PC-9 (cell line): ENCODE measurements at places on chromosomes 12 and 14. TPM values are rescaled to one million over a fixed set of nuclear protein-coding genes. Genes with fewer than 3 reads are reported as not detected.
A peak's percentile ranks its signal among the peaks of the same experiment; 100 is the strongest.

Gene CCDC197
- total RNA-seq: not detected in 2 replicates

Gene EGLN3
- 22.6 and 23.6 TPM in 2 replicates for total RNA-seq

Gene LRTM2
- not detected in 2 replicates for total RNA-seq

Gene SLC5A8
- total RNA-seq: not detected in 2 replicates

Gene TEX52
- total RNA-seq: not detected in 2 replicates

Gene COX8C
- not detected in 2 replicates for total RNA-seq

Gene GYS2
- total RNA-seq: not detected in 2 replicates

GRCh38 chr14:61488417-61489401 lies 167.3 kb downstream of the PRKCH start:
- no peak for DNase-seq
- H3K36me3 ChIP-seq: peaks cover 23% of the 10 kb centered on the region; the same call in 1 of the 2 replicates
- no peak overlapping the region for H3K4me3 ChIP-seq
- no peaks in the 10 kb centered on the region for H3K27me3 ChIP-seq
- peaks cover 46% of the 10 kb centered on the region for H3K4me1 ChIP-seq

GRCh38 chr12:50725011-50725942 lies 38.6 kb upstream of the ATF1 start:
- H3K27ac ChIP-seq: no peak overlapping the region
- H3K4me3 ChIP-seq: no peak overlapping the region
- H3K36me3 ChIP-seq: peaks cover 45% of the 10 kb centered on the region
- DNase-seq: no peak

DNA sequence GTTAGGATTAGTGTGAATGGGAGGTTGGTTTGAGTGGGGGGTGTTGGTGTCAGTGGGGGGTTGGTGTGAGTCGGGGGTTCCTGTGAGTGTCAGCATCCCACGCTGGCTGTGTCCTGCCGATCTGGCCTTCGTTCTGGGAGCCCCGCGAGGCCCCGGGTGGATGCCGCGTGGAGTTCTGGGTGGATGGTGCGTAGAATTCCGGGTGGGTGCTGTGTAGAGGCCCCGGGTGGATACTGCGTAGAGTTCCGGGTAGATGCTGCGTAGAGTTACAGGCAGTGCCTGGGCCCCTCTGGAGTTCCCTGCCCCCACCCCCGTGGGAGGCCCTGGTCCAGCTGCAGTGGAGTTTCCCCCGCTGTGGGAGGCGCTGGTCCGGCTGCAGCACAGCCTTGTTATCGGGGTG lies 8.7 kb downstream of the NOC4L start:
- H3K4me3 ChIP-seq: no peak overlapping the region
- H3K27me3 ChIP-seq: no peaks in the 10 kb centered on the region
- no peaks in the 10 kb centered on the region for H3K4me1 ChIP-seq
- DNase-seq: no peak

GRCh38 chr14:88270776-88271175 lies 52.3 kb downstream of the KCNK10 start:
- DNase-seq: no peak
- H3K36me3 ChIP-seq: no peaks in the 10 kb centered on the region
- H3K27ac ChIP-seq: no peak overlapping the region
- H3K4me1 ChIP-seq: no peaks in the 10 kb centered on the region

GRCh38 chr12:43914923-43915468 lies 79.1 kb downstream of the TMEM117 start:
- DNase-seq: no peak
- no peaks in the 10 kb centered on the region for H3K36me3 ChIP-seq
- H3K4me3 ChIP-seq: no peak overlapping the region
- H3K27me3 ChIP-seq: no peaks in the 10 kb centered on the region
- no peaks in the 10 kb centered on the region for H3K4me1 ChIP-seq

DNA sequence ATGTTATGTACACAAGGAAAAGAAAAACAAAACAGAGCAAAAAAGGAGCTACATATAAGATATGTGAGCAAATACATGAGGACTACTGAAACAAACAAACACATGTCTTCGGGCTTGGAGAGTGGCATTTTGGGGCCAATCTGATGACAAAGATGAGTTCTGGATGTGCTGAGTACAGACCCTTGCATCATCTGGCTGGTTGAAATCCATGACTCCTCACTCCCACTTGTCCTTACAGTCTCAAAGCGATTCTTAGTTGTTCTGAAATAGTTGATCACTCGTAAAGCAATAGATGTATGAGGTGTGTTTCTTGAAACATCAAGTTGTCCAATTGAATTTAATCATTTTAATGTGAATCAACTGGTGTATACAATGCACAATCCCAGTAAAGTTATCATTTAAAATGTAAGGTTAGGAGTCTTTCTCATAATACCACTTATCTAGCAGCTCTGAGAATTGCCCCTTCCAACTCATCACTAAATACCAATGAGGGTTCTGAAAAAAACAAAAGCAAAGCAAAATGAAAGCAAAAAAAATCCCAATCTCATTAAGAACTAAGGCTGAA lies 136.9 kb downstream of the ITPR2 start:
- DNase-seq: no peak
- no peak overlapping the region for H3K27ac ChIP-seq
- no peak overlapping the region for H3K4me3 ChIP-seq
- no peaks in the 10 kb centered on the region for H3K27me3 ChIP-seq
- H3K36me3 ChIP-seq: no peaks in the 10 kb centered on the region

DNA sequence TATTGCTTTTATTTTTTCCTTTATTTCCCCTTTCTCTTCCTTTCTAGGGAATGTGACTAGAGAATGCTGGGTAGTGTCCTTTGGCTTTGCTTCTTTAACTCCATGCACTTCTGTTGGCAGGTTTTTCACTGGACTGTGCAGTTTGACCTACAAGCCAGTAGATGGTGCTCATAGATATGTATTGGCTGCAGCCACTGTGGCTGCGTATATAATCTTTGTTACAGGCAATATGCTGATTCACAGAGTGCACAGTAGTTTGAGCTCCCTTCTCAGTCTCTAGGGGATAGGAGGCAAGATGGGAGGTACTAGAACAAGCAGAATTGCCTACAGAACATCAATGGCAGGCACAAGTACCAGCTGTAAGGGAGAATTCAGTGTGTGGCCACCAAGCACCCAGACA lies 503.5 kb downstream of the LRFN5 start:
- H3K27me3 ChIP-seq: no peaks in the 10 kb centered on the region
- DNase-seq: no peak
- H3K36me3 ChIP-seq: no peaks in the 10 kb centered on the region
- H3K27ac ChIP-seq: no peak overlapping the region
- H3K4me3 ChIP-seq: no peak overlapping the region
- no peaks in the 10 kb centered on the region for H3K4me1 ChIP-seq

GRCh38 chr12:12398026-12398859 lies 41.4 kb downstream of the BORCS5 start:
- peak overlapping the region; percentile 51 for H3K27ac ChIP-seq
- peak; percentile 35 for DNase-seq
- H3K36me3 ChIP-seq: 0 out of 2 replicates have a peak, but pooled peaks cover 3% of the 10 kb centered on the region
- H3K4me1 ChIP-seq: peaks cover 27% of the 10 kb centered on the region
- H3K27me3 ChIP-seq: no peaks in the 10 kb centered on the region

DNA sequence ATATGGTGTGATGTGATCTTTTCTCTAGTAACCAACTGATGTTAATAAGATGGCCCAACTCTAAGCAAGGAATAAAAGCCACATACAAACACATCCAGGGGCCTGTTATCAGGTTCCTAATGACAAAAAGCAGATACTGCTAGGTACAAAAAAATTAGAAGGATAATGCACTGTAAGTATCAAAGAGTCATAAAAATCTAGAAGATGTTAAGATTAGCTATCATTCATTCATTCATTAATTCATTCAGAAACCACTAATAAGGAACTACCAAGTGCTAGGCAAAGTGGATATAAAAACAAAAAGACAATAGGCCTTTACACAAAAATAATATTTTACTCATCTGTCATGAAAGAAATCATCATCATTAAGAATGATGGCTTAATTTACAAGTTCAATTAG lies 21.6 kb downstream of the ATF7 start:
- no peak overlapping the region for H3K27ac ChIP-seq
- H3K4me3 ChIP-seq: no peak overlapping the region
- no peaks in the 10 kb centered on the region for H3K27me3 ChIP-seq
- no peak for DNase-seq

- DNase-seq: no peak
- peaks cover 52% of the 10 kb centered on the region for H3K27me3 ChIP-seq
- H3K36me3 ChIP-seq: no peaks in the 10 kb centered on the region
- H3K4me3 ChIP-seq: no peak overlapping the region
Measured at GRCh38 chr12:108505129-108505528, 9.9 kb upstream of the FICD start.

DNA sequence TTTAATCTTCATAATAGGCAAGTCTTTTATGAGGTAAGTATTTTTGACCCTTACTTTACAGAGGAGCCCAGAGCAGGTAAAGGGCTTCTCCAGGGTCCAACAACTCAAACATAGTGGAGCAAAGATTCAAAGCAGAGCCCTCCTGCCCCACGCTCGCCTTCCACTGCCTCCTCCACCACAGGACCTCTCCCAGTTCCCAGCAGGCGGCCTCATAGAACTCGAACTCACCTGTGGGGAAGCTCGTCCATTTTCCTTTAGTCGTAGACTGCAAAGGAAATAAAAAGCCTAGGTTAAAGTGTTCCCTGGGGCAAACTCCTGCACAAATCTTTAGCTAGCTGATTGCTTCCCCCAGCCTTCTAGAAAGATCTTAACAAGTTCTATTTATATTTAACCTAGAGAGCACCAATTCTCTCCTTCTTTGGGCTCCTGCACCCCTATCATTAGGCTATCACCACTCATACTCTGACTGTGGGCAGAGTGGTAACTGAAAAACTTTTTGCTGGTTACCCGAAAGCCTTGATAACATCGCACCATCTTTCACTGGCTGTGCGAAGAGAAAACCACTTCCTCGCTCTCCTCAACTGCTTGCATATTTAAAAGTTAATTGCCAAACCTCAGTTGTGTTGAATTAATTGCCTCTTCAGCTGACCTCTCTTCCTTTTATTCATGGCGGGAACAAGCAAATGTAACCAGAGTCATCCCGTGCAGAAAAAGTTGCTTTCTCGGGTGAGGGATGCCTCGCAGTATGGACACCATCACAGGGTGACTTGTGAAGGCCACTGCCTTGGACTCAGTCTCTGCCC lies 299.6 kb downstream of the DPF3 start:
- no peaks in the 10 kb centered on the region for H3K36me3 ChIP-seq
- H3K4me1 ChIP-seq: no peaks in the 10 kb centered on the region

GRCh38 chr14:70317091-70317968 lies 42.2 kb downstream of the COX16 start:
- no peaks in the 10 kb centered on the region for H3K4me1 ChIP-seq
- DNase-seq: no peak
- H3K4me3 ChIP-seq: no peak overlapping the region

- H3K4me1 ChIP-seq: peaks cover 60% of the 10 kb centered on the region
- H3K36me3 ChIP-seq: peaks cover 6% of the 10 kb centered on the region
- H3K27ac ChIP-seq: peak overlapping the region; percentile 93
- peak overlapping the region; percentile 68 for H3K4me3 ChIP-seq
- no peaks in the 10 kb centered on the region for H3K27me3 ChIP-seq
Measured at GRCh38 chr14:75521415-75522199, 662 bp upstream of the BATF start.

- no peak overlapping the region for H3K27ac ChIP-seq
- H3K27me3 ChIP-seq: no peaks in the 10 kb centered on the region
- H3K4me1 ChIP-seq: no peaks in the 10 kb centered on the region
- H3K36me3 ChIP-seq: no peaks in the 10 kb centered on the region
- H3K4me3 ChIP-seq: no peak overlapping the region
- no peak for DNase-seq
Measured at GRCh38 chr12:41981013-41981412, 163.7 kb downstream of the GXYLT1 start.

- H3K4me1 ChIP-seq: peaks cover 14% of the 10 kb centered on the region; the same call in 1 of the 2 replicates
- H3K4me3 ChIP-seq: no peak overlapping the region
- H3K36me3 ChIP-seq: no peaks in the 10 kb centered on the region
Measured at GRCh38 chr14:97106166-97106565, 309.0 kb downstream of the VRK1 start.

DNA sequence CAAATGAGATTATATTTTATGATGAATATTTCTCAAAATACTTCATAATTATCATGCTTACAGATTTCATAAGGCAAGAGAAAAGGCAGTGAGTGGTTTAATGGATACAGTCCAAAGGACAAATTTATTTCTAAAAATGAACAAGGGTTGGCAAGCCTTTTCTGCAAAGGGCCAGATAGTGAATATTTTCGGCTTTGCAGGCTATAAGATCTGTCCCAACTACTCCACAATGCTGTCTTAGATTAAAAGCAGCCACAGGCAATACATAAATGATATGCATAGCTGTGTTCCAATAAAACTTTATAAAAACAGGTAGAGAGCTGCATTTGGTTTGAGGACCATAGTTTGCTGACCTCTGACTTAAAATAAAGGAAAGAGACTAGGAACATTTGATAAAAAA lies 42.9 kb upstream of the STK38L start:
- no peak overlapping the region for H3K27ac ChIP-seq
- no peak for DNase-seq
- no peaks in the 10 kb centered on the region for H3K36me3 ChIP-seq

DNA sequence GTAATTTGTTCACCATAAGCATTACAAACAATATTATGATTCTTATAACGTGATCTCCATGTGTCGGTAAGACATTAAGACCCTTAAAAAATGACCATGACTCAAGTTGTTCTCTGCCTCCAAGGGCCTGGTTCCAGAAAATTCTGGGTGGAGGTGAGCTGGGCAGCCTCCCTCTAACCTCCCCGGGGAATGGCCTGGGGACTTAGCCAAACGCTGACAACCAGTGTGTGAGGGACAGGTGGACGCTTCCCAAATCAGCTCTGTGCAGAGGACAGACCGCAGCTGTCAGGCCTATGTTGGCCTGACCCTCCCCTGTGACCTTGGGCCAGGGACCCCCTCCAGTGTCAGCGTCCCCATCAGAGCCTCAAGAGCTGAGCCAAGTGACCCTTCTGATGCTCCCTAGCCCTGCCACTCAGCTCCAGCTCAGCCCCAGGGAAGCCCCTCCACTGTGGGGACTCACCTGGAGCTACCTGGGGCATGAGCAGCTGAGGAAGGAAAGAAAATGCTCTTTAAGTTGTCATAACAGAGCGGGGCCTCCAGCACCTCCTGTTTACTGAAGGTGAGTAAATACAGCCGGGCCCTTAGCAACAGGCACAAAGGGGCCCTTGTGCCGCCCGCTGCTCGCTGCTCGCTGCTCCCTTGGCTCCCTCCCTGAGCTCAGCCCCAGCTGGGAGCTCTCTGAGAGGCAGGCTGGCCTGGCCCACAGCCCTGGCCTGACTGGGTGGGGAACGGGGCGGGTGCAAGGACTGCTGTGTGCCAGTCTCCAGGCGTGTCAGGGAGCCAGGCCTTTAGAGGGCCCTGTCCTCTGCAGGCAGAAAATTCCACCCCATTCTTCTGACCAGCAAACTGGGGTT lies 116.6 kb downstream of the CALM1 start:
- H3K27me3 ChIP-seq: no peaks in the 10 kb centered on the region
- no peak overlapping the region for H3K27ac ChIP-seq
- peaks cover 65% of the 10 kb centered on the region for H3K4me1 ChIP-seq
- no peaks in the 10 kb centered on the region for H3K36me3 ChIP-seq
- peak; percentile 85 for DNase-seq

DNA sequence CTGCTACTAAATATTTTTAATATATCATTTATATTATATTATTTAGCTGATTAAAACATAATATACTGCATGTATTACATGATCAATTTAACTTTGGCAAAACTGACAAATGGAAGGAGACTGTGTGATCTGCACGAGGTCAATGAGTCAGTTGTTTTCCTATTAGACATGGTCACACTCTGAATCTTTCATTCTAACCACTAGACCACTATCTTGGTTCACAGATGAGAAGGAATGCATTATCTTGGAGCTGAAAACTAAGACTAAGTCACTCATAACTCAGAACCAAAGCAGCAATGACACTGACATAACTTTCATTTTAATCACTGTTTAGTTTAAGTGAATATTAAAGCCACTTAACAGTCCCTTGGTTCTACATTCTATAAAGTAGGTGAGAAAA lies 37.4 kb downstream of the GNPTAB start:
- no peak overlapping the region for H3K27ac ChIP-seq
- no peaks in the 10 kb centered on the region for H3K36me3 ChIP-seq
- H3K4me3 ChIP-seq: no peak overlapping the region
- H3K27me3 ChIP-seq: no peaks in the 10 kb centered on the region
- H3K4me1 ChIP-seq: no peaks in the 10 kb centered on the region
